ENCODE measurements at places on chromosomes 11 and 22. TPM values are rescaled to one million over a fixed set of nuclear protein-coding genes. Genes with fewer than 3 reads are reported as not detected.

- DNase-seq: no peak
- no peaks in the 10 kb centered on the region for H3K36me3 ChIP-seq
- peaks cover 6% of the 10 kb centered on the region for H3K4me1 ChIP-seq
- no peak overlapping the region for H3K27ac ChIP-seq
Observed at GRCh38 chr11:13297917-13298356, 20.3 kb downstream of the BMAL1 start.

GRCh38 chr11:123186286-123186685 is 8.8 kb downstream of the CLMP start:
- H3K27me3 ChIP-seq: peaks cover 2% of the 10 kb centered on the region

- H3K27ac ChIP-seq: no peak overlapping the region
- H3K4me3 ChIP-seq: no peak overlapping the region
- H3K4me1 ChIP-seq: no peaks in the 10 kb centered on the region
- H3K27me3 ChIP-seq: peaks cover 62% of the 10 kb centered on the region
Observed at GRCh38 chr11:72588421-72589410, 85.5 kb downstream of the PDE2A start.

DNA sequence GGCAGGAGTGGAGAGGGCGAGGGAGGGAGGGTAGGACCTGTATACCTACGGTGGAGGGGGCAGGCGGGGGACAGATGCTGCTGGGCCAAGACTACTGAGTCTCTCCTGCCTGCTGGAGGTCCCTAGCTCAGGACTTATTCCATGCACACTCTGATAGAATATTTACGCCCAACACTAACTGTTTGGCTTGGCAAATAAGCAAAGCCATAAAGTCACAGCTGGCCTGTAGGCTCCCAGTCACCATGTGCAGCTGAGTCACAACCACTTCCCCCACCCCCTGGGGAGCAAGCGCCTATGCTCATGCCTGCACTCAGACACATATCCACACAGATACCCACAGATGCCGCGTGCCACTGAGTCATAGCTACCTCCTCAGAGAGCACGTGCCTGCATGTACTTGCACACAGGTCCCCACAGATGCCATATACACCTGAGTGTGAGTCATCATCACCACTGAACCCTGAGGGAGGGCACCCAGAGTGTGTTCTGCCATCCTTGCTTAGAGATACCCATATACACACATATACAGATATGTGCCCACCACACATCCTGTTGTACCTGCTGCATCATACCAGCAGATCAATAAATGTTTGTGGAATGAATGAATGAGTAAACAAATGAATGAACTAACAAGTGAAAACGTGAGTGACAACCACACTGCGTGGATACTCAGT is 95.8 kb downstream of the SWAP70 start:
- H3K4me1 ChIP-seq: peaks cover 85% of the 10 kb centered on the region
- H3K27me3 ChIP-seq: peaks cover 6% of the 10 kb centered on the region
- peaks cover 24% of the 10 kb centered on the region for H3K36me3 ChIP-seq

DNA sequence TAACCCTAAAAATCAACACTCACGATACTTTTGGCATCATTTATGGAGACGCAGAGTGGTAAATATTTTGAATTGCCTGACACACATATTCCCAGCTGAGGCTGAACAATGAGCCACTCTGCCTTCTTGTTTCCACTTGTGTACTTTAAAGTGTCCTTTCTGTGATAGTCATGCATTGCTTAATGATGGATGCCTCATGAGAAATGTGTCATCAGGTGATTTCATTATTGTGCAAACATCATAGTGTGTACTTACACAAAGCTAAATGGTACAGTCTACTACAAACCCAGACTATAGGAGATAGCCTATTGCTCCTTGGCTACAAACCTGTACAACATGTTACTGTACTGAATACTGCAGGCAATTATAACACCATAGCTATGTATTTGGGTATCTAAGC is 44.2 kb downstream of the MRE11 start:
- H3K4me3 ChIP-seq: no peak overlapping the region
- peaks cover 11% of the 10 kb centered on the region for H3K36me3 ChIP-seq
- DNase-seq: peak; percentile 85
- H3K27ac ChIP-seq: peak overlapping the region; percentile 59

The IGF2 gene
- 1.7 TPM for total RNA-seq

The ZP1 gene
- 0.15 TPM for total RNA-seq

- peaks cover 97% of the 10 kb centered on the region for H3K4me1 ChIP-seq
- peak overlapping the region; percentile 98 for H3K27ac ChIP-seq
- peak; percentile 100 for DNase-seq
- peaks cover 7% of the 10 kb centered on the region for H3K27me3 ChIP-seq
Observed at GRCh38 chr11:33690290-33691065, 10.1 kb downstream of the C11orf91 start.

- no peak overlapping the region for H3K27ac ChIP-seq
- H3K4me1 ChIP-seq: peaks cover 16% of the 10 kb centered on the region
- no peaks in the 10 kb centered on the region for H3K36me3 ChIP-seq
Observed at GRCh38 chr11:128302425-128303186, 284.8 kb downstream of the ETS1 start.

DNA sequence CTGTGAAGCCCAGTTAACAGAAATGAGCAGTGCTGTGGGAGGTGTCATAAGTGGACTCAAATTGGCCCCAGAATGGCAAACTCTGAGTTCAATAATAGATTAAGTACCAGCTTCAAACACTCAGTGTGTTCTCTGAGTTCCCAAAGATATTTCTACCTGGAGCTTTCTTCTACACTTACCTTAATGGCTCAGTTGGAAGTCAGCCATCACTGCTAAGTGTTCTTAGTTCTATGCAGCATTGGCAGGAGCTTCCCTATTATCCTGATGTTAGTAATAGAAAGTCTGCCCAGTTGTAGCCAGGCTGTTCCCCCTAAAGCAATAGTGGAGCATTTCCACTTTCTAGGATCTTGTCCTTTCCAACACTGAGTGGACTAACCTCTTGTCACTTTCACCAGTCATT is 9.7 kb upstream of the PIK3IP1 start:
- no peak overlapping the region for H3K27ac ChIP-seq
- H3K4me1 ChIP-seq: peaks cover 2% of the 10 kb centered on the region
- H3K36me3 ChIP-seq: no peaks in the 10 kb centered on the region
- no peak overlapping the region for H3K4me3 ChIP-seq
- peaks cover 11% of the 10 kb centered on the region for H3K27me3 ChIP-seq

DNA sequence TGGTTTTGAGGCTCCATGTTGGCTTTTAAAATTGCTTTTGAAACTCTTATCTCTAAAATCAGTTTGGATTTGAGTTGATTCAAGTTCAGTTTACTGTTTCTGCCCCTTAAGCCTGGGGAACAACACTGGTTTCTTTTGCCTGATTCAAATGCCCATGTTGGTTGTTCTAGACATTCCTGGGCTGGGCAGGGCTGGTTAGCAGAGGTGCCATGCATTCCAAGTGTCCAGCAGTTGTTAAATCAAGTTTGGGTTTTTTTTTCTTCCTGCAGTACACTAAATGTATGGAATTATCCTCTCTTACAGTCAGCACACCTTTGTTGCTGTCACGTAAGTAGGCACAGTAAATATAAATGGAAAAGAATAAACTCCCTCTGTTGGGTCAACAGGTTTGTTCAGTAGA is 67.2 kb upstream of the MTMR2 start:
- peak overlapping the region; percentile 35 for H3K4me3 ChIP-seq
- peak; percentile 28 for DNase-seq
- H3K27ac ChIP-seq: peak overlapping the region; percentile 86
- no peaks in the 10 kb centered on the region for H3K27me3 ChIP-seq

- no peak for DNase-seq
- H3K4me3 ChIP-seq: no peak overlapping the region
- no peak overlapping the region for H3K27ac ChIP-seq
- peaks cover 8% of the 10 kb centered on the region for H3K4me1 ChIP-seq
- peaks cover 19% of the 10 kb centered on the region for H3K27me3 ChIP-seq
Observed at GRCh38 chr11:8381343-8381742, 117.7 kb upstream of the LMO1 start.

- no peaks in the 10 kb centered on the region for H3K4me1 ChIP-seq
- no peaks in the 10 kb centered on the region for H3K27me3 ChIP-seq
- DNase-seq: no peak
- peaks cover 10% of the 10 kb centered on the region for H3K36me3 ChIP-seq
- no peak overlapping the region for H3K27ac ChIP-seq
Observed at GRCh38 chr22:48781391-48781790, 1046.3 kb downstream of the BRD1 start.

The RIMBP3B gene
- 0.34 TPM for total RNA-seq

DNA sequence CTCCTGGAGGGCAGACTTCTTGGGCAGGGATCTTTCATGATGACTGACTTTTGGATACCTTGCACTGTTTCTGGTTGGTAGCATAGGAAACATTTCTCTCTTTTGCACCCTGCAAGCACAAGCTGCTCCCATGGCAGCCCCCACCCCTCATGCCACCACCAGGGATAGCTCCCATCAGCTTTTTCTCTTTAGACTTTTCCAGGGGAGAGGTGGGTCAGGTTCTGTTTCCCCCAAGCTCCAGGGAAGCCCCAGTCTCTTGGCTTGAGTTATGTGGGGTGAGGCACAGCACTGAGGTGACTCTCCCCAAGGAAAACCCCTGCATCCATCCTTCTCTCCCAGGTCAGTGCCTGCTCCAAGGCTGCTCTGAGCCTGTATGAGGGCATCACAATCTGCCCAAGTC is 22.5 kb downstream of the LRRC32 start:
- no peak overlapping the region for H3K4me3 ChIP-seq
- H3K36me3 ChIP-seq: no peaks in the 10 kb centered on the region
- DNase-seq: no peak
- H3K27me3 ChIP-seq: peaks cover 33% of the 10 kb centered on the region

- no peak for DNase-seq
- H3K27ac ChIP-seq: no peak overlapping the region
- H3K27me3 ChIP-seq: peaks cover 7% of the 10 kb centered on the region
- H3K4me1 ChIP-seq: no peaks in the 10 kb centered on the region
- no peaks in the 10 kb centered on the region for H3K36me3 ChIP-seq
Observed at GRCh38 chr22:25701056-25701780, 40.8 kb upstream of the MYO18B start.

The VPS51 gene
- total RNA-seq: 87.4 TPM

The PRAME gene
- not detected for total RNA-seq

DNA sequence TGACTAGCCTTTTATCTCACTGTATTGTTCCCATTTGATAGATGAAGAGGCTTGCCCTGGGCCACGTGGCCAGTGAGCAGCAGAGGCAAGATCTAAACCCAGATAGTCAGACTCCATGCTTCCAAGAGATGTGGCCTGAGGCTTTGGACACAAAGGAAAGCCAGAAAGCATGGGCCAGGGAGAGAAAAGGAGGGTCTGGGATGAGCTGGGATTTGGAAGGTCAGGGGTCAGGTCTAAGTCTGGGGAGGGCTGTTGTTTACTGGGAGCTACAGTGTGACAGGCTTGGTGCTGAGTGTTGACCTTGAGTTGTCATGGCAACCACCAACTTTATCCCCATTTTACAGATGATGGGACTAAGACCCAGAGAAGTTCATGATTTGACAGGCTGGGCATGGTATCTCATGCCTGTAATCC is 2.1 kb downstream of the SLC35E4 start:
- no peak for DNase-seq
- peak overlapping the region; percentile 44 for H3K27ac ChIP-seq
- H3K4me1 ChIP-seq: peaks cover 18% of the 10 kb centered on the region
- peaks cover 5% of the 10 kb centered on the region for H3K36me3 ChIP-seq
- H3K27me3 ChIP-seq: no peaks in the 10 kb centered on the region

The OR51A2 gene
- not detected for total RNA-seq

GRCh38 chr11:102981324-102981910 is 25.9 kb upstream of the MMP13 start:
- peaks cover 12% of the 10 kb centered on the region for H3K36me3 ChIP-seq
- H3K27ac ChIP-seq: no peak overlapping the region
- H3K4me3 ChIP-seq: no peak overlapping the region
- H3K27me3 ChIP-seq: no peaks in the 10 kb centered on the region
- no peak for DNase-seq

The TSPAN18 gene
- total RNA-seq: not detected

The CARD16 gene
- total RNA-seq: 12.8 TPM

DNA sequence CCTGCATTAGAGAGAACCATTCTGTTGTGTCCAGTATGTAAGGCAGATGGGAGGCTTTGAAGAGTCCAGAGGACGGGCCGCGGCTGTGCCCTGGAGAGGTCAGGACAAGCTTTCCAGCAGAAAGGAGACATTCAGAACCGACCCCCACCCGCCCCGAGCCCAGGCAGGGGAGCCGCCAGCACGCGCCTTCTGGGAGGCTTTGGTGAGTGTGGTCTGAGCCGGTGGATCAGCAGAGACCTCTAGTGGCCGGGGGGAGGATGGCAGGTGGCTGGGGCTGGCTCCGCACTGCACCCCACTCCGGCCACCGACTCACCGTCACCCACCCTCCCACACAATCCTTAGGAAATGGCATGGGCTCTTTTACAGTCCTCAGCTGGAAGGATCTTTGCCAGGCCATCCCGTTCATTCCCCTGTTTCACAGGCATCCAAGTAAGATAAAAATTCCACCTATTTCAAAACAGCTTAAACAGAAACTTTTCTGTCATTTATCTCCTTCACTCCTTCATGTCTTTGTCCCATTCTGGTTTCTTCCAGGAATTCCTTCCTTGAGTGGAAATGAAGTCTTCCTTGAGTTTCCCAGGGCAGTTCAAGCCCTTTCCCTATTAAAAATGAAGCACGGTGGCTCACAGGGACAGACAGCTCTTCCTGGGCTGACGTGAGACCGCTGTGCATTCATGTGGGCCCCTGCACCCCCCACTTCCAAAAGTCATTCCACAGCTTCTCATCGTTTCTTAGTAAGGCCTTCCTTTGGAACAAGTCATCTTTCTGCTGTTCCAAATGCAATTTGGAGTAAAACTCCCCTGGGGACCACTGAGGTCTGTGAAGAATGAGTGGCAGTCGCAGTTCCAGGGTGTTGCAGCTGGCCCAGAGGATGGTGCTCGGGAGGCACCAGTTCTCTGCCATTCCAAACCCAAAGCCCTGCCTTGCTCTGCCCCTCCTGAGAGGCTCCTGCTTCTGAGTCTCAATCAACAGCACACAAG is 91.0 kb downstream of the FEZ1 start:
- no peaks in the 10 kb centered on the region for H3K36me3 ChIP-seq
- peaks cover 42% of the 10 kb centered on the region for H3K27me3 ChIP-seq
- H3K4me3 ChIP-seq: peak overlapping the region; percentile 60

The KRTAP5-7 gene
- total RNA-seq: not detected

DNA sequence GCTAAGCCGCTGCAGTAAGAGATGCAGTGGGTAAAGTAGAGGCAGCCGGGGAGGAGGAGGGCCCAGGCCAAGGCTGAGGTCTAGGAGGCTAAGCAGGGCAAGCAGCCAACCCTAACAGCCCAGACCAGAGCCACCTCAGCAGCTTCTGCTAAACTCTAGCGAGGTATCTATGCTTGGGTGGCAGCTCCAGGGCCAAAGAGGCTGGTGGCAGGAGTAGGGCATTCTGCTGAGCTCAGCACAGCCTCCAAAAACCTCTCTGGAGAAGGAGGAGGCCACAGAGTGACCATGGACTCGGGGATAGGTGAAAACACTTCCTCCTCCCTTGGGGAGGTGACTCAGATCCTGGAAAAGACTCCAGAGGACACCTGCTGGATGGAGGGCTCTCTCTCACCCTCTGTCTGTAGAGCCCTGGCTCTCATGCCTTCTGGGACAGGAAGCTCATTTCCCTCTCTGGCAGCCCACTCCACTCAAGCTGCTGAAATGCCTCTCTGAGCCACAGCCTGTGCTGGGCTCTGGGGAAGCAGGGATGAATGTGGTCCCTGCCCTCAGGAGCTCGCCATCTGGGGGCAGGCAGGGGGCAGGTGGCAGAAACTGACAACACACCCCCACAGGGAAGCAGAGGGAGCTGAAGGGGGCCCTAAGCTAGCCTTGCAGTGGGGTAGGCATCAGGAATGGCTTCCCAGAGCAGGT is 16.5 kb upstream of the TPBGL start:
- H3K4me1 ChIP-seq: no peaks in the 10 kb centered on the region
- H3K27ac ChIP-seq: no peak overlapping the region
- no peaks in the 10 kb centered on the region for H3K36me3 ChIP-seq
- no peak for DNase-seq
- no peak overlapping the region for H3K4me3 ChIP-seq

The NDUFS8 gene
- total RNA-seq: 225 TPM

GRCh38 chr22:29218758-29219408 is 13.2 kb downstream of the EMID1 start:
- no peaks in the 10 kb centered on the region for H3K4me1 ChIP-seq
- no peak for DNase-seq

The ZC3H12C gene
- 6.4 TPM for total RNA-seq

Measured in HFFc6 (cell line).